Upper lobe of right lung (tissue), 1 donor: ENCODE measurements at places on chromosomes 11 and 22. TPM values are rescaled to one million over a fixed set of nuclear protein-coding genes. Genes with fewer than 3 reads are reported as not detected.
A peak's percentile ranks its signal among the peaks of the same experiment; 100 is the strongest.

The TAF10 gene
- total RNA-seq = 87.8 TPM

The INS gene
- not detected for total RNA-seq

The GGT5 gene
- total RNA-seq = 66.5 TPM

The MYBPC3 gene
- 0.96 TPM for total RNA-seq

The DDX10 gene
- total RNA-seq = 18.3 TPM

The SCGB1A1 gene
- 5.4 TPM for total RNA-seq

The OR10A2 gene
- total RNA-seq = not detected

The TRIM64 gene
- total RNA-seq = not detected

The BDNF gene
- 4.3 TPM for total RNA-seq

The MMP3 gene
- total RNA-seq = not detected

The DEFB131B gene
- not detected for total RNA-seq

The WNT11 gene
- total RNA-seq = 8.7 TPM

- no peak overlapping the region for H3K4me3 ChIP-seq
- H3K27ac ChIP-seq = no peak overlapping the region
- H3K36me3 ChIP-seq = no peaks in the 10 kb centered on the region
These were observed 126.3 kb upstream of the CARD18 start for GRCh38 chr11:105265845-105266244.

- H3K4me3 ChIP-seq = no peak overlapping the region
- no peaks in the 10 kb centered on the region for H3K36me3 ChIP-seq
- H3K4me1 ChIP-seq = no peaks in the 10 kb centered on the region
- no peaks in the 10 kb centered on the region for H3K27me3 ChIP-seq
- H3K27ac ChIP-seq = no peak overlapping the region
These were observed 435.4 kb downstream of the TMEM135 start for GRCh38 chr11:87473174-87473573.

DNA sequence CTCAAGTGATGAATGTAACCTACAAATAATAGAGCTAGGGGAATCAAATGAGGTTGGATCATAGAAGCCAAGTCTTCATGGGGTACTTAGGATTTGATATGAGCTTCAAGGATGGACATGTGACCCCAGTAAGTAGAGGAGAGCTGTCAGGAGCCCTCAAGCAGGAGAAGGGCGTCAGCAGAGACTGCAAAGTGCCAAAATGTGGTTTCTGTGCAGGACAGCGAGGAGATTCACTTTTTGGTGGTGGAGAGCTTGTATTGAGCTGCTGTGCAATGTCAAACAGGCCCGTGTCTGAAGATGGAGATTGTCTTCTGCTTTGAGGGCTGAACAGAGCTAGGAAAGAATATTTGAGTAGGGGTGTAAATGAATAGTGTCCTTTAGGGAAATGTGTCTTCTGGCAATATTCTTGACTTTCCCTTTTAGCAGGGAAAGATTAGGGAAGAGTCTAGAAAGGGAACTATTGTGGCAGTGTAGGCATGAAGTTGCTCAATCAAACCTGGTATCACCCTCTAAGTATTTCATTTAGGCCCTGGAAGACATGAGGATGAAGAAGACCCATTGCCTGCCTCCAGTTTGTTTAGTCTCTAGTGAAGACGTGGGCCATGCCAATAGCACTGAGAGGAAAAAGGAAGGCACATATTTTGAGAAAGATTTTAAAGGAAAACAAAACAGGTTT, 31.2 kb upstream of the SORL1-AS1 start:
- no peak overlapping the region for H3K4me3 ChIP-seq
- no peaks in the 10 kb centered on the region for H3K27me3 ChIP-seq
- no peak overlapping the region for H3K27ac ChIP-seq
- no peaks in the 10 kb centered on the region for H3K36me3 ChIP-seq
- no peak for DNase-seq
- H3K4me1 ChIP-seq = peaks cover 13% of the 10 kb centered on the region

DNA sequence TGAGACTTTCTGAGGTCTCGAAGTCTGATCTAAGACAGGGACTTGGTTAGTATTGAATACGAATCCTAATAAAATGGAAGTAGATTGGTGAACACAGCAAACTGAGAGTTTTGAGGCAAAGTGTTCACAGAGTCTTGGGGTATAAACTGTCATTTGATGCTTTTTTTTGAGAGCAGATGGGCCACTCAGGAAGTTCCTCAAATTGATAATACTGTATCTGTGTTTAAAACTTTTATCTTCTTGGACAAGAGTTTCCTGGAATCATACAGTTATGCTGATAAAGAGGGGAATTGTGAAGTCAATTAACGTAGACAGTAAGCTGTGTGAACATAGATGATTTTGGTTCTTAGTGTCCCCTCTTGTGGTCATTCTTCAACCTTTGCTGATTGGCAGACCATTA, 80.0 kb upstream of the CLPB start:
- no peak overlapping the region for H3K27ac ChIP-seq
- no peak overlapping the region for H3K4me3 ChIP-seq
- DNase-seq = no peak
- no peaks in the 10 kb centered on the region for H3K4me1 ChIP-seq
- H3K36me3 ChIP-seq = no peaks in the 10 kb centered on the region
- H3K27me3 ChIP-seq = no peaks in the 10 kb centered on the region

GRCh38 chr11:29449281-29450074, 567.4 kb downstream of the KCNA4 start:
- H3K4me1 ChIP-seq = no peaks in the 10 kb centered on the region
- H3K4me3 ChIP-seq = no peak overlapping the region
- H3K36me3 ChIP-seq = no peaks in the 10 kb centered on the region
- no peaks in the 10 kb centered on the region for H3K27me3 ChIP-seq

GRCh38 chr11:100709233-100709957, 22.3 kb downstream of the ARHGAP42 start:
- no peaks in the 10 kb centered on the region for H3K36me3 ChIP-seq
- no peak overlapping the region for H3K4me3 ChIP-seq
- no peaks in the 10 kb centered on the region for H3K27me3 ChIP-seq
- no peaks in the 10 kb centered on the region for H3K4me1 ChIP-seq
- no peak overlapping the region for H3K27ac ChIP-seq

- no peak overlapping the region for H3K4me3 ChIP-seq
- peak; percentile 91 for DNase-seq
- H3K36me3 ChIP-seq = peaks cover 80% of the 10 kb centered on the region
- H3K27me3 ChIP-seq = no peaks in the 10 kb centered on the region
These were observed 16.6 kb downstream of the ASCC2 start for GRCh38 chr22:29821291-29822016.

GRCh38 chr11:68570691-68571090, 110.1 kb downstream of the PPP6R3 start:
- no peak for DNase-seq
- peaks cover 93% of the 10 kb centered on the region for H3K36me3 ChIP-seq
- no peak overlapping the region for H3K4me3 ChIP-seq
- H3K27me3 ChIP-seq = no peaks in the 10 kb centered on the region
- no peak overlapping the region for H3K27ac ChIP-seq
- no peaks in the 10 kb centered on the region for H3K4me1 ChIP-seq

GRCh38 chr11:93000511-93001476, 31.3 kb downstream of the MTNR1B start:
- no peak overlapping the region for H3K4me3 ChIP-seq
- no peaks in the 10 kb centered on the region for H3K36me3 ChIP-seq
- no peaks in the 10 kb centered on the region for H3K27me3 ChIP-seq
- no peak for DNase-seq

GRCh38 chr11:67056267-67057204, at the start of gene RHOD:
TSS of gene RHOD (plus strand) at chr11:67056847. CDS start at chr11:67056903, 56 bp downstream.
- H3K36me3 ChIP-seq = no peaks in the 10 kb centered on the region
- DNase-seq = peak; percentile 88
- peaks cover 17% of the 10 kb centered on the region for H3K4me1 ChIP-seq

- no peak overlapping the region for H3K4me3 ChIP-seq
- no peaks in the 10 kb centered on the region for H3K4me1 ChIP-seq
- H3K27ac ChIP-seq = no peak overlapping the region
- H3K27me3 ChIP-seq = no peaks in the 10 kb centered on the region
- DNase-seq = no peak
- no peaks in the 10 kb centered on the region for H3K36me3 ChIP-seq
These were observed 643.8 kb upstream of the KIRREL3 start for GRCh38 chr11:127644366-127644765.

- H3K36me3 ChIP-seq = no peaks in the 10 kb centered on the region
- no peaks in the 10 kb centered on the region for H3K4me1 ChIP-seq
- no peak for DNase-seq
- no peak overlapping the region for H3K4me3 ChIP-seq
- no peak overlapping the region for H3K27ac ChIP-seq
- no peaks in the 10 kb centered on the region for H3K27me3 ChIP-seq
These were observed 27.4 kb downstream of the DRD2 start for GRCh38 chr11:113447621-113448315.

GRCh38 chr11:60872961-60873524, 5.7 kb downstream of the ZP1 start:
- no peak overlapping the region for H3K4me3 ChIP-seq
- H3K4me1 ChIP-seq = peaks cover 20% of the 10 kb centered on the region
- H3K27me3 ChIP-seq = no peaks in the 10 kb centered on the region
- DNase-seq = peak; percentile 49
- H3K36me3 ChIP-seq = no peaks in the 10 kb centered on the region

GRCh38 chr11:5272395-5273017, 2.8 kb upstream of the HBE1 start:
- no peaks in the 10 kb centered on the region for H3K4me1 ChIP-seq
- no peaks in the 10 kb centered on the region for H3K27me3 ChIP-seq
- DNase-seq = no peak

DNA sequence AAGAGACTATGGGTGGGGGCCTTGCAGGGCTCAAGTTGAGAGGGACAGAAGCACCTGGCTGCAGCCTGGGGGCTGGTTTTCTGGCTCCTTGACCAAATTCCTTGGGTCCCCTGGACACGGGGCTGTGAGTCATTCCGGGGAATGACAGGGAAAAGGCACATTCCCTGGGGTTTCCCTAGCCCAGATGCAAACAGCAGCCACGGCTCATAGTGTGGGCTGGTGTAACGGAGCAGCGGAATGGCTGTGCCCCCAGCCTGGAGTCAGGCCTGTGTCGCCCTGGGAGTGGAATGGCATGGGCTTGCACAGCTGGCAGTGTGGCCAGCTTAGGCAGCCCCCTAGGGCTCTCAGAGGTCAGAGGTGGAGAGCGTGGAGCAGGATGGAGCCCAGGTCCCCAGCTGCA, 77.6 kb upstream of the KCNQ1OT1 start:
- H3K27me3 ChIP-seq = no peaks in the 10 kb centered on the region
- peaks cover 34% of the 10 kb centered on the region for H3K4me1 ChIP-seq
- H3K27ac ChIP-seq = no peak overlapping the region
- peak; percentile 56 for DNase-seq

GRCh38 chr11:80520507-80520887, 1079.7 kb upstream of the TENM4 start:
- H3K27me3 ChIP-seq = no peaks in the 10 kb centered on the region
- no peak overlapping the region for H3K4me3 ChIP-seq
- H3K27ac ChIP-seq = no peak overlapping the region
- DNase-seq = no peak
- H3K4me1 ChIP-seq = no peaks in the 10 kb centered on the region
- no peaks in the 10 kb centered on the region for H3K36me3 ChIP-seq

DNA sequence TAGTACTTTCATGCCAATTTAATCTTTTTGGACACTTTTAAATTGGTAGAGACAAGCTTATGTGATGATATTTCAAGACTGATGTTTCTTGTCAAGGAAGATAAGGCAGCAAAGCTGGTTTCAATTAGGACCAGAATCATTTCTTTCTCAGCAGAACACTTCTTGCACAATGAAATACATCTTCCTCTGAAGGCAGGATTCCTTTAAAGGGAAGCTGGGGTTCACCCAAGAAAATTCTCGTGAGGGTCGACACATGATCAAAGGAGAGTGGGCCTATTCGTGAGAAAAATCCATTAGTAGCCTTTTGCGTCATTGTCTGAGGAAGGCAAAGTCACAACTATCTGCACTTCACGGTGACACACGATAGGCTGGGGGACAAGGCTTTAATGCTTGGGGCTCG, 17.6 kb downstream of the TTC12 start:
- H3K36me3 ChIP-seq = peaks cover 63% of the 10 kb centered on the region
- H3K27ac ChIP-seq = no peak overlapping the region
- no peak for DNase-seq
- no peak overlapping the region for H3K4me3 ChIP-seq
- H3K27me3 ChIP-seq = no peaks in the 10 kb centered on the region

DNA sequence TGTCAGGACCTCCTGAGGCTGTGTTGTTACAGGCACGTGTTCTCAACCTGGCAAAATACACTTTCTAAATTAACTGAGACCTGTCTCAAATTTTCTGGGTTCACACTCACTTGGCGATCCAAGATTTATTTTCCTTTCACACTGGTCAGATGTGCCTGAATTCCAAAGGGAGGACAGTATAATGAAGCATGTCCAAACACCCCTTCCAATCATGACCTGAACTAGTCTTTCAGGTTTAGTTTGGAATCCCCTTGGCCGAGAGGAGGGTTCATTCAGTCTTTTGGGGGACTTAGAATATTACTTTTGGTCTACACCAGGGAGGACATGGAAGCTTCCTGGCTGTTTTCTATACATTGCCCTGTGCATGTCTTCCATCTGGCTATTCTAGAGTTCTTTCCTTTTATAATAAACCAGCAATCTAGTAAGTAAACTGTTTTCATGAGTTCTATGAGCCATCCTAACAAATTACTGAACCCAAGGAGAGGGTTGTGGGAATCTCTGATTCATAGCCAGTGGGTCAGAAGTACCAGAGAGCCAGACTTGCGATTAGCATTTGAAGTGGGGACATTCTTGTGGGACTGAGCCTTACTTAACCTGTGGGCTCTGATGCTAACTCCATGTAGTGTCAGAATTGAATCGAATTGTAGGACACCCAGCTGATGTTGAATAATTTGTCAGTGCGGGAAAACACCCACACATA, 14.8 kb upstream of the TMEM216 start:
- DNase-seq = no peak
- peaks cover 10% of the 10 kb centered on the region for H3K36me3 ChIP-seq
- no peaks in the 10 kb centered on the region for H3K27me3 ChIP-seq
- H3K27ac ChIP-seq = peak overlapping the region; percentile 24
